ENCODE measurements at places on chromosomes 2 and 18.

- peak; percentile 87 for DNase-seq
Observed at GRCh38 chr2:135797497-135798274, 39.3 kb downstream of the LCT start.

- peak; percentile 52 for DNase-seq
Observed at GRCh38 chr2:56132138-56132537, 51.7 kb upstream of the CCDC85A start.

- peak; percentile 58 for DNase-seq
Observed at GRCh38 chr2:96815326-96816126, 542 bp upstream of the CNNM3 start.

- no peak for DNase-seq
Observed at GRCh38 chr2:237090906-237091305, 5.2 kb downstream of the COPS8 start.

- DNase-seq = no peak
Observed at GRCh38 chr2:146392631-146393030, 1452.2 kb upstream of the ACVR2A start.

DNA sequence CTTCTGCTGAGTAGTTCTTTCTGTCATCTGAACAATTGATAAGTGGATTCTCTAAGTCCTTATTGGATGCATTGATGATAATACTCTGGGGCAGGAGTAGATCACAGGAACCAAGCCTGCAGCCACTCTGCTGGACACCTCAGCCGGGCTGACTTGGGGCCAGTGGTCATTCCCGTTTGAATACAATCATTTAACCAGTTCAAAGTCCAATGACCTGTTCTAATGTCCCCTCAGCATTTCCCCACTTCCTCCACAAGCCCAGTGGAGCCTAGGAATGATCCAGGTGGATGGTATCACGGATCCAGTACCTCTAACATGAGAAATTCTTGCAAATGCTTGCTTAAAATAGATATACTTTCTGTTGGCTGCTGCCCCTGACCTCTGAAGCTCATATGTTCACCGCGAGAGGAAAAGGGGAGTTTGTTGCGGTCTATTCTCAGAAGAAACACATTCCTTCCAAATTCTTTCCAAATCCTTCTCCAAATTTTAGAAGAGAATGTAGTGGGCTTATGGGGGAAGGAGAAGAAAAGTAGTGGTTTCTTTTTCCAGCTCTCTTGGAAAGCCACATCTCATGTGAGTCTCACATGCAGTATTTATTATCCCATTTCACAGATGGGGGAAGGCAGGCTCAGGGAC is 170.9 kb downstream of the INHBB start:
- no peak for DNase-seq

DNA sequence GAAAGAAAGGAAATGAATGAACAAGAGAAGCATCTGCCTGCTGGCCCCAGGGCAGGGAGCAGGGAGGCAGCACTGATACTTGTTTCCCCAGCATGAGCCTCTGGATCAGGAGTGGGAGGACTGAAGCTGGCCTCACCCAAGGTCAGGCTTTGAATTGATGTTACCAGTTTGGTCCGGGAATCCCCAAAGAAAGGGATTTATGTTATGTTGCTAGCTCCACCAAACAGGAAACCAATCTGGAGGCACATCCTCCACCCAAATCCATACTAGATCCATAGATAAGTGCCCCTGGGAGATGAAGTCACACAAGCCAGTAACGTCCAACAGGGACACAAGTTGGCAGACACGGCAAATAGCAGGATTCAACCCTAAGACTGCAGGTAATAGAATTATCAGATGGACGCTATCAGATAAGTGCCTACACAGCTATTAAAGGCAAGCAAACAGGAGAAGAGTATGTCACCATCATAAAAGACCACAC is 85.9 kb downstream of the MTCL1 start:
- peak; percentile 54 for DNase-seq

DNA sequence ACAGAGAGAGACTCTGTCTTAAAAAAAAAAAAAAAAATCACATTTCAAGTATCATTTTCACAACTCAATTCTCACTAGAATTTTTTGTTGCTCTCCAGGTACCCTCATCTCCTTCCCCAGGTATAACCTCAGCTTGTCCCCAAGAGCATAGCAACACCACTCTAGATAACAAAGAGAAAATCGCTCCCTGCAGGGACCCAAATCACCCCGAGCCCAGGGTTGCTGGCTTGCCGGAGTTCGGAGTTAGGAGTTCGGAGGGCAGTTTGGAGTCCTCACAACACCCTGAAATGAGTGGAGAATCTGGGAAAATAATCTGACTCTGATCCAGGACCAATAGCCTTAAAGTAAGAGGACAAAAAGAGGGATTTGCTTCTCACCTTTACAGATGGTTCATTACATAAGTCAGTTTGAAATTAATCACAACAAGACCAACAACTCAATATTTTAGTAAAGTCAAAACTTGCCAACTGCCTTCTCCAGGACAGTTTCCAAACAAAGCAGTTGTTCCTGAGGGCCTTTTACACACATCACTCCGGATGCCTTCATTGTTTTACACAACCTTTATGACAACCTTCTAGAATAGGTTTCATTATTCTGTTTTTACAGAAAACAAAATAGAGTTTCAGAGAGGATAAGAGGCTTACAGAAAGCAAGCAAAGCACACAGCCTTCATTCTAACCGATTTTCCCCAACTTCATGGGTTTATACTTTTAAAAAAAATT is 59.1 kb downstream of the C2orf76 start:
- DNase-seq = no peak

GRCh38 chr18:79853993-79854364 is 56.2 kb downstream of the KCNG2 start:
- DNase-seq = no peak

DNA sequence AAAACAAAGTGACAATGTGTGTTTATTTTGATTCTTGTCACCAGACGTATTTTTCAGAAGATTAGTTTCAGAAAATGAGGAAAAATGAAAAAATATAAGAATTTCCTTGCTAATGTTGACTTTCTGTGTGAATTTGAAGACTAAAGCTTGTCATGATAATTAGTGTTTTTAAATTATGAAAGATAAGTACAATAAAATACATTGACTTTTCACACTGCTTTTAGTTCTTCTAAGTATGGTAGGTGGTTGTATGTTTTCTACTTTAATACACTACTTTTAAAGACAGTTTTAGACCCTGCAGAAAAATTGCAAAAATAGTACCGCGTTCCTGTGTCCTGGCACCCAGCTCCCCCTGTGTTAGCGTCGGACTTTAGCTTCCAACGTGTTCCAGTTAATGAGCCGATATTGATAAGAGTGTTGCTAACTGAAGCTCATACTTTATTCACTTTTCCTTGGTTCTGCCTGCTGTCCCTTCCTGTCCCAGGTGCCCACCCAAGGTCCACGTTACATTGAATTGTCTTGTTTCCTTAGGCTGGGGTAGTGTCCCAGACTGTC is 695 bp downstream of the RBFA start:
- DNase-seq = no peak

DNA sequence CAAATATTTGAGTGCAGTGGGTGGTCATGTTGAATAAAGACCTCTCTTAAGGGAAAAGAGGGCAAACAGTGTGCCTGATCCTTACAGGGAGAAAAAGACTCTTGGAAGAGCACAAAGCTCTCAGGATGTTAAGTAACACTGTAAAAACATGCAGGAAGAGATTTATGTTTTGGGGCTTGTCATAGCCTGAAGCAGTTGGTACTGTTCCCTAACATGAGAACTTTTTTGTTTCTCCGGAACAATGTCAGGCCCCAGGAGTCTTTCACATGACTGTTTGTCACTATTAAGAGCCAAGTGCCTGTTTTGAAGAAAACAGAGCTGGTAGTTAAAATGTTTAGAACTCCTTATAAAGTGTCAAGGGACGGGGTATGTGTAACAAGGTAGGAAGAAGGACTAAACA is 83.7 kb upstream of the B3GNT2 start:
- peak; percentile 52 for DNase-seq

DNA sequence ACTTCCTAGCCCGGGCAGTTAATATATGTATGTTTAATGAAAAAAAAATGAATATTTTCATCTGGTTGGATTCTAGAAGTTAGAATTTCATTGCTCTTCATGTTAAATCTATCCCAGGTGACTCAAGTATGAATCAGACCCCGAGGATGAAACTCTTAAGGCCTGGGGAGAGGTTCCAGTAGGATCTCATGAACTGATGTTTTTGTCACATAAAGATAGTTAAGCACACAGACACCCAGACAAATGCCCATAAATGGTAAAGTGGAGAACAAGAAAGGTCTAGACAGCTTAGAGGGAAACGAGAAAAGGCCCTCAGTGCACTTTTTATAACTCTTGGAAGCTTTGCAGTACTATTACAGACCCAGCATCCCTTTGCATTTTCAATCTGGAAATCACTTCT is 114.1 kb downstream of the RIF1 start:
- DNase-seq = peak; percentile 44

DNA sequence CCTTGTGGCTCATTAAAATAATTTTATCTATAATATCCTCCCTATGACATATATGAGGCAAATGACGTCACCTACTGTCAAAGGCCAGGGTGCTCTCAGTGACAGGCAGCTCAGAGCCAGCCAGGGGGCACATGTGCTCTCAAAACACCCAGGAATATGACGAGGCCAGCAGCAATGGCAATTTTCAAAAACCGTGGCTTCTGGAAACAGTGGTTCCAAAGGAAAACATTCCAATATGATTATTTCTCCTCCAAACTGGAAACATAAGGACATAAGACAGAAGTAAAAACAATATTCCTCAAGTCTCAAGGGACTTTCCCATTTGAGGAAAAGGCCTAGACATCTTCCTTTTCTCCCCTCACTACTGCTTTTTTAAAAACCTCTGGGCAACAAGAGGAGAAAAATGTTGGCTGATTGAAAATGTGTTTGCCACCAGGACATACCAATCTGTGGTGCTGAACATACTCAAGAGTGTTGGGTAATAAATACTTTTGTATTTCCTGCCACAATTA is 40.8 kb downstream of the RNF152 start:
- DNase-seq = no peak

- DNase-seq = peak; percentile 77
Observed at GRCh38 chr2:42095923-42096408, 48.1 kb downstream of the PKDCC start.

GRCh38 chr18:44857744-44858491 is 177.2 kb downstream of the SETBP1 start:
- no peak for DNase-seq

DNA sequence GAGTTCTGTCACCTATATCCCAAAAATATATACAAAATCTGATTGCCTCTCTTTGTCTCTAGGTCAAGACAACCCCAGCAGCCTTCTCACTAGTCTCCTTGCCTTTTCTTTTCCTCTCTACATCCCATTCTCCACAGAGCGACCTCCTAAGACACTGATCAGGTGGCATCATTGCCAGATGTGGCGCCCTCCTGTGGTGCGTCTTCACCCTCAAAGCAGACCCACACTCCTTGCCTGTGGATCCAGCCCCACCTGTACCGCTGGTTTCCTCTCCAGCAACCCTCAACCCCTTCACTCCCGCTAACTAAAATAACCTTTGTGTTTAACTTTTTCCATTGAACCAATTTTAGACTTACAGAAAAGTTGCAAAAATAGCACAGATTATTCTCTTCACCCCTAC is 273.3 kb downstream of the GLI2 start:
- peak; percentile 8 for DNase-seq

DNA sequence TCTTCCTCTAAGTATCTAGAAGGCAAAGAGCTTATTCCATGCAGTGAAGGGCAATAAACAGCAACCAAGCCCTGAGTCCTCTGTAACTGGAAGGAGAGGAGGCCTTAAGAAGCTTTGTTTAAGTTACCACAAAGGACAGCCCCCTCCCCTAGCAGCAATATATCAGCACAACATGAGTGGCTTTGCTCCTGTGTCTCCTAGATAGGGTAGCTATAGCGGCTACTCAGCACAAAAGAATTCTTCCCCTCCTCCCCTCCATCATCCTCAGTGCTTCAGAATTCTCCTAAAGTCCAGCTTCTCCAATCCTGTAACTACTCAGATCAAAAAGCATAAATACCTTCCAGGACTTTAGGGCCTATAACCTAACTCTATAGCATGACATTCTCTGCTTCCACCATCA is 16.5 kb downstream of the SUMO1 start:
- no peak for DNase-seq

DNA sequence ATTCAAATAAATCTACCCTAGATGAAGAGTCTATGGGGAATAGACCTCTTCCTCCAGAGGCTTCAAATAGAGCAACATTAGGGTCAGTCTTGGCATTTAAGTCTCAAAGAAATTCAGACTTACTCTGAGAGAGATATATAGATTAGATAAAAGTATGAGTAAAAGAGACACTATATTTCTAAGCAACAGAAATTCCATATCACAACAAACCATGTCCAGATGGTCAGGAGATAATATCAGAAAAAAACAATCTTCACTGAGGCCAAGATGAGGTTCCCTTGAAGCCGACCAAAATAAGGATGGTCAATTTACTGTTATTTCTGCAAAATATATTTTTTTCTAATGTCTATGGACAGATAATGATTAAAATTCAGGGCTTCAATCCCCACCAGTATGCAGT is 89.1 kb upstream of the NOSTRIN start:
- no peak for DNase-seq

DNA sequence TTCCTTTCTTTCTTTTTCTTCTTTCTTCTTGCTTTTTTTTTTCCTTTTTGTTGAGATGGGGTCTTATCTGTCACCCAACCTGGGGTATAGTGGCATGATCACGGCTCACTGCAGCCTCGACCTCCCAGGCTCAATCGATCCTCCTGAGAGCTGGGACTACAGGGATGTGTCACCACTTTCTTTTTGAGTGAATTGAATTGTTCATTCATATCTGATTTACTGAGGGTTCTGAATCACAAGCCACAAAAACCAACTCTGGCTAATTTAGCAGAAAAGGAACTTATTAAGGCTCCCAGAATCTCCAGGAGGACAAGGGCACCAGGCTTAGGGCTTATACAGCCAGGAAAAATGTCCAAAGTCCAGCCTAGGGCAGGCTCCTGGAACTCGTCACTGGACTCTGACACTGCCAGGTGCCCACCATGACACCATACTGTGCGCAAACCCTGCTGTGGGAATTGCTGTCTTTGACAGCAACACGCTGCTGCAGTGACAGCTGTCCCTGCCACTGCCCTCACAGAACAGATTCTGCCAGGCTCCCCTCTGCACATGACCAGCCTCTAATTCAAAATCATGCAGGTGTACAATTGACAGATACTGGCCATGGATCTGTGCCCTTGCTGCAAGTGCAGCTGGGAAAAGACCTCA is 42.9 kb upstream of the EML6 start:
- no peak for DNase-seq

- peak; percentile 44 for DNase-seq
Observed at GRCh38 chr2:12733846-12734245, 17.1 kb downstream of the TRIB2 start.

DNA sequence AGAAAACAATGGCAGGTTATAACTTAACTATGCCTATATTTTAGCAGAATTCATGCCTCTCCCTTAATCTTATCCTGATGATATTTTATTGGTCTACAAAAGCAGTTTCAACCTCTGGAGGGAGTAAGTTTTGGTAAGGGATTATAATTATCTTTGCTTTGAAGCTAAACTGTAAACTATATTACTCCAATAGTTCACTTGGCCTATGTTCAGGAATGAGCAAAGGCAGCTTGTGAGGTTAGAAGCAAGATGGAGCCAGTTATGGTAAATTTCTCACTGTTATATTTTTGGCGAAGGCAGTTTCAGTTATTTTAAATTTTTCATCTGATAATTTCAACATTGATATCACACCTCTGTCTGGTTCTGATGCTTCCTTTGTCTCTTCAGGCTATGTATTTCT is 192.5 kb upstream of the RGPD4 start:
- no peak for DNase-seq

- no peak for DNase-seq
Observed at GRCh38 chr18:55665506-55665905, 77.5 kb upstream of the TCF4 start.

GRCh38 chr18:34643989-34644388 is 66.1 kb upstream of the DTNA start:
- DNase-seq = no peak

All from epithelial cell of esophagus (primary cell).